ENCODE measurements at places on chromosomes 6 and 20.

DNA sequence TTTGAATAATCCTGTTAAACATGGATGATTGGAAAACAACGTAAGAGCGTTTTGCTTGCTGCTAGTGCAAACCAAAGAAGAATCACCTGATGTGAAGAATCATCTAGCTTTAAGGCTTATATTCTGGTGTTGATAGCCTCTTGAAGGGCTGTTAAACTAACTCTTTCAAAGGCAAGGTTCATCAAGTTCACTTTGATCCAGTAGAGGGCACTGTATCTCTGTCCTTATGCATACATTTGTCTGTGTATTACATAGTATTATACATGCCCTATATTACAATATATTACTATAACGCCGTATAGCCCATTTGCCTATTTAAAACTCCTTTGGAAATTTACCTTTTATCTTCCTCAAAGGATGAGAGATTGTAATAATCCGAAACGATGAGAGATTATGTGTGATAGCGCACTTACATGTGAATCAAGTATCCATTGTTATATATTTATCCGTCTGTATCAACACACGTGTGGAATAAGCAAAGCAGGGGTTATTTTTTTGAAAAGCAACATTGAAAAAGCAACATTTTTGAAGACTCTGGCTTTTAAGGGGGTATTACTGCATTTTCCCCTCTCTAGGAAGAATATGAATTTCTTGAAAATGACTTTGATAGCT lies 50.8 kb upstream of the NRN1 start:
- DNase-seq: peak; percentile 63

DNA sequence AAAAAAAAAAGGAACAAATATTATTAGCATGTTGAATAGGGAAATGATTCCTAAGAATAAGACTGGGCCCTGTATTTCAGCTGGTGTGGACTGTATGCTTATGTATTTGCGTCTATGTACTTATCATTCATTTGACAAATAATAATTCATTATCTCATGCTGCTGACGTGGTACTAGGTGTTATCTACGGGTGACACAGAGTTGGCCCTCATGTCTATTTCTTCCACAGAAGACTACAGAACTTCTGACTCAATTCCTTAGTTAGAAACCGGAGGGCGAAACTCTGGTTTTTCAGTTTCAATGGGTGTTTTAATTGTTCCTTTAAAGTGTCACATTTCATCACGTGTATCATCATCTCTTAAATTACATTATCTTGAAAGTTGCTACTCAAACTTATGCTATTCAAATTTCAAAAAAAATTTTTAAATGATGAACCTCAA lies 305.9 kb downstream of the CLIC5 start:
- no peak for DNase-seq

- DNase-seq: no peak
Measured at GRCh38 chr6:137704802-137705159, 162.3 kb upstream of the TNFAIP3 start.

DNA sequence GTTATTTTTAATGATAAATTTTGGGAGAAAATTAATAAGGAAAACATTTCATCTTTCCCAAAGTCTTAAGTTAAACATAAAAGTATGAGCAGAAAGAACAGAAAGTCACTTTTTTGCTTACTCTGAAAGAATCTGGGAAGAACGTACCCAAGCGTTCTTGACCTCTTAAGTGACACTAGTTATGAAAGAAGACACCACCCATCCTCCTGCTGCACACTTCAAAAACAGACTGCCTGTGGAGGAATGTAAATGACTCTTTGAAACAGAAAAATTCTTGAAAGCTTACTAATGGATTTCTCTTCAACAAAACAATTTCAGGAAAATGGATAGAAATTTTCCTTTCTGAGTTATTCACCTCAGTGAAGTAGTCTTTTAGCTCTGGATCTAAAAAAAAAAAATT lies 227.7 kb downstream of the MEI4 start:
- DNase-seq: peak; percentile 26

- DNase-seq: no peak
Measured at GRCh38 chr6:159130846-159131245, 38.4 kb upstream of the FNDC1 start.

DNA sequence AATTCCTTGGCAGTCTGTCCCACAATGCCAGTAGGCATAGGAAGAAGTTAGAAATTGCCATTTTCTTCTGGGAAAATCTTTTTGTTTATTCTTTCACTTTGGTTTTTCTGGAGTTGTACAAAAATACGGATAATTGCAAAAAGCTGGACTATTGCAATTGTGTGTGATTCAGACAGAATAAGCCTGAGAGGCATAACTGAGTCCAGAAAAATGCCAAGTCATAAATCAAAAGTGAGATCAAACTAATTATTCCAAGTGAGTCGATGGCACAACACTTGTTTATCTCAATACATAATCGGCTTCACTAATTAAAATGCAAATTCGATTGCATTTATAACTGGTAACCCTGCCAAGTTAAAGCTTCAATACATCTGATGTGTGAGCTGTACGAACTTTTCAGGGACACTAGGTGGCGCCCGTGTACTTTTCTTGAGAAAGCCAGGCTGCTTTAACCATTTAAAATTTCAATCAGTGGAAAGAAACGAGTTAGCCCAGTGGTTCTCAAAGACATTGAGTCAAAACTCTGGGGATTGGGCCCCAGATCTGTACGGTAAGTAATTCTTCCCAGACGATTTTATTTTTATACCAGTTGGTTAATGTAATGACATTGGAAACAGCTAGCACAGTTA lies 102.6 kb downstream of the LAMP5 start:
- peak; percentile 67 for DNase-seq

DNA sequence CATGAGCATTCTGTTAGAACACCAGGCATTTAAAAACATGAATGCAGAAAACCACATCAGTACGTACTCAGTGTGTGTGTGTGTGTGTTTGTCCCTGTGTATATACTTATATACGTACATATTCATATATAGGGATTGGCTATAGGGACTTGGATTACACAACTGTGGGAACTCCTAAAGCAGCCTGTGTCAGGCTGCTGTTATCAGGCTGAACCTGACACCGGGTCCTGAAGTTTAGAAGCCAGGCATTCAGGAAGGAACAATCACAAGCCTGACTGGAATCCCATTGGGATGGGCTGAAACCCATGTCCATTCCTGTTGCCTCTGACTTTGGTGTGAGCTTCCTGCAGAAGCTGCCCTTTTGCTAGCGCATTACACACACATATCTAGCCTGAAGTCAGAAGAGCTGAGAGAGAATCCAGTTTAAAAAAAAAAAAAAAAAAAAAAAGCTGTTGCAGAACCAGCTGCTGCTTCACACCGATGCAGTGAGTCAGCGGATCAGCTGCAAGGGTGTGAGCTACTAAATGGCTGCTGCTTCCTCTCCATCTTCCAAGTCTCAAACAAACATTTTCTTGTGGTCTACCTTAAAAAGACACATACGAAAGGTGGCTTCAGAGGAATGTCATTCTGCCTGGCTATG lies 348.1 kb downstream of the THBS2 start:
- DNase-seq: peak; percentile 49

DNA sequence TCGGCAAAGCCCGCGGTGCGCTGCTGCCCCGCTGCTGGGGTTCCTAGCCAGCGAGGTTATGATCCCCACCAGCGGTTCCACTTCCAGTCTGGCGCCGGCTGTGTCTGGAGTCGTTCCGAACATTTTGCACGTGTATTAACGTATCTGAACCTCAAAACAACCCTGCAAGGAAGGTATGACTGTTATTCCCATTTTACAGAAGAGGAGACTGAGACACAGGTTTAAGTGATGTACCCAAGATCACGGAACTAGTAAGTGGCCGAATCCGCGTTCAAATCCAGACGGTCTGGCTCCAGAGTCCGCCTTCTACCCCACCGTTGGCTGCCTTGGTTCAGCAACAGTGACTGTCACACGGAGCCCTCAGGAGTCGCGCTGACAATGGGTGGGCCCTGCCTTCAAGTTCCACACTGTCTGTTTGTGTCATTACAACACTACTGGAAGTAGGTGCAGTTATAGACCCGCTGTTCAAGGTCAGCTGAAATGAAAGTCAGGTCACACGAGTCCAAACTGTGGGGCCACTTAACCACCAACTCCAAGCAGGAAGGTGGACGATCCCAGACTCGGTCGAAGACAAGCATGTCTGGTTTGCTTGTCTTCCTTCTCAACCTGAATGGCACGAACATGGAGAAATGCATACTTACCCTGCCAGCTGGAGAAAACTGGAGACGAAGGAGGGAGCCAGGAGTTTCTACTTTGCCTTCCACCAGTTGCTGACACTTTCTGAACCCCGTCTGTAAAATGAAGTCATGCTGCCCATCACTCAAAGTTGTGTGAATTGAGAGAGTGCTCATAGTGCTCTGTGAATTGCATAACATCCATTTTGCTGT lies 803 bp upstream of the SRXN1 start:
- DNase-seq: no peak

DNA sequence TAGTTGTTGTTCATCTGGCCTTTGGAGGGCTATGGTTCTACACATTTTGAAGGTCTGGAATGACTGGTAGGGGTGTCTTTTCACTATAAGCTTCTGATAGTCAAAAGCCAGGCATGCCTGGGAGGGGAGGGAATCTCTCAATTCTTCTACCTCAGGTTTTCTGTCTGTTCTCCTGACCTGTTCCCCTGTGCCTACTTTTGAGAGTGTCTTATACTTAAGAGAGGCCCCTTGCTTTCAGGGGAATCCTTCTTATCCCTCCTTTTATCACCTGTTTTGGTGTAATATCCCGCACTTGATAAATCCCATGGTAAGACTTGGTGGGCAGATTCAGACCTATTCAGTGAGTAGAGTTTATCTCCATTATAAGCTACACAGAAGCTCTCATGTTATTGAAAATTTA lies 10.4 kb upstream of the SLC13A3 start:
- no peak for DNase-seq

DNA sequence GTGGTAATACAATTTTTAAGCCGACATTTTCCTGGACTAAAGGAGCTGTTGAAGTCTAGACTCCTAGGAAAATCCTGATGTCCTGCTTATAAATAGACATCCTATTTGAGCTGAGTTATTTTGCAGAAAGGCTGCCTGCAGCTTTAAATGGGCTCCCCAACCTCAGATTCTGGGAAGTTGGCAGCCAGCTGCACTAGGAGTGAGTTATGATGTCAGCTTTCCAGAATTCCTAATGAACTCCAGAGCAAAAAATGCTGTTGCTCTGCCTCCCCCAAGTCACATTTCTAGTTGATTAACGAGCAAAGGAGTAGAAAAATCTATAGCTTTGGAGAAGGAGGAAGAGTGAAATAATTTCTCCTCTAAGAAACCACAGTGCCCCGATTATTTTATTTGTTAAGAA lies 346.3 kb upstream of the SULF2 start:
- no peak for DNase-seq

- DNase-seq: no peak
Measured at GRCh38 chr6:14665827-14666724, 548.5 kb downstream of the CD83 start.

GRCh38 chr20:16005021-16005914 lies 568.0 kb downstream of the KIF16B start:
- no peak for DNase-seq

DNA sequence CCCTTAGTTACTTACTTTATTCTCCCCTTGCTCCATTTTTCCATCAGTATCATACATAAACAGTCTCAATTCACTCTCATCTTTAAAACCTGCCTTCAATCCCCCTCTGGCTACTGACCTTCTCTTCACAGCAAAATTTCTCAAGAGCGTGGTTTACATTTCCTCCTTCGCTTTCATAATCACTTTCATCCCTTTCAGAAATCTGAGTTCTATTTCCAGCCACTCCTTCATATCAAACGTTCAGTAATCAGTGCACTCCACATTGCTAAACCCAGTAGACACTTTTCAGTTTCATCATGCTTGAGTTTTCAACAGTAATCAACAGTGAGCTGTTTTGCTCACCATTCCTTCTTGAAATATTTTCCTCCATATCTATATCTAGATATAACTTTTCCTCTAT lies 176.7 kb upstream of the HSF2 start:
- no peak for DNase-seq

DNA sequence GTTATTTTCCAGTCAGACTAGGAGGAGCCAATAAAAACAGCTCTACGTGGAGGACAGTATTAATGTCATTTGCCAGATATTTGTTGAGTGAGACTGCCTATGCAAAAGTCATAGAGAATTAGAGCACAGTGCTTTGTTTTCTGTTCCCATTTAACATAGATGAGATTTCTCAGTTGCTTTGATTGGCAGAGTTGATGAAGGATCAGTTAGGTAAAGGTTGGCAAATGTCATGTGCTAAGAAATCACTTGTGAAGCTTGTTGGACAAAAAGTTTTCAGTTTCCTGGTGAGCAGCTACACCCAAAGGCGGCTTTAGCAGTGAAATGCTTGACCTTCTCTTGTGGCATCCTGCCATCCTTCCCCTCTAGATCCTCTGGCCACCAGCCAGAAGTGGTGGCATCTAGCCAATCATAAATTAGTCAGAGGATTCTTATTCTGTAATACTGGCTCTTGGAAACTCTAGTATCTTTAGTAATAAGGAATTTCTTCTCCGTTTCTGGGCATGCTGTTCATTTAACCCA lies 37.0 kb downstream of the BCKDHB start:
- DNase-seq: no peak

GRCh38 chr20:34984756-34985261 lies 29.1 kb downstream of the MYH7B start:
- DNase-seq: no peak

DNA sequence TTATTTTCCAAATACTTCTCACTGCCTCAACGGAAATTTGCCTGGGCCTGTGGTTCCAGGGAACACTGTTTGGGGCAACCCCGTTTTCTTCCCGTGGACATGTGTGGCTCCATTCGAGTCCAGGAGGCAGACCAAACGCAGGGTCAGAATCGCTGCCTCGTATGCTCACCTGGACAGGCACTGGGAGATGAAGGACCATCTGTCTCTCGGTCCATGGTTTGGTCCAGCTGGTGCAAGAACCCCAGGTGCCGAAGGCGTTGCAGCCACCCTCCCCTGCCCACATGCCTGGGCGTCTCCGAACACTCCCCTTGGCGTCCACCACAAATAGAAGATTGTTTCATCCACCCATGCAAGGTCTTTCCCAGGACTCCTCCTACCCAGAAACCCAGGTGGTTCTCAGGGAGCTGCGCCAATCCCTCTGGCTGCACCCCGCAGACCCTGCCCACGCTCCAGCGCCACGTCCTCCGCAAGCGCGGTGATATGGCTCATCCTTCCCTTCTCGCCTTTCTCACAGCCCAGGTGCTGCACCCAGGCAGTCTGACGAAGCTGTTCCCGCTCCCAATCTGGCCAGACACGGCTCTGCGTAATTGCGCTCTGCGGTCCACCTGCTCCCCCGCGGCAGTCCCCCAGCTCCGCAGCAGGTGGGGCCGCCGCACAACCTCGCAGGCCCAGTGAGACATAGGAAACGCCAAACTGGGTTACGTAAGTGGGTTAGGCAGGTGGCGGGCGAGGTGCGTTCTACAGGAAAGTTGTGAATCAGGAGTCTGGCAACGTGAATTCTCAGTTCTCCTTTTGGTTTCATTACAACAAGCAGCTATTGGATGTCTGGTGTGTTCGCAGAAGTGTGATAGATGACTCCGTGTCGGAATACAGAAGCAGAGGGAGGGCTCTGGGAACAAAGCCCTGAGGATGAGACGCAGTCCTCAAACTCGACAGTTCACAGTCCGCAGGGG lies 146.2 kb upstream of the ECI2 start:
- peak; percentile 67 for DNase-seq

All from mesendoderm (in vitro differentiated cells).